H1 (cell line): ENCODE measurements at places on chromosomes 3 and 15.

- DNase-seq = no peak
- no peaks in the 10 kb centered on the region for H3K27me3 ChIP-seq
- H3K36me3 ChIP-seq = no peaks in the 10 kb centered on the region; the same call in 1 of the 2 replicates
- H3K27ac ChIP-seq = no peak overlapping the region
- no peaks in the 10 kb centered on the region for H3K4me1 ChIP-seq
Observed at GRCh38 chr15:41241221-41241964, 10.3 kb downstream of the CHP1 start.

DNA sequence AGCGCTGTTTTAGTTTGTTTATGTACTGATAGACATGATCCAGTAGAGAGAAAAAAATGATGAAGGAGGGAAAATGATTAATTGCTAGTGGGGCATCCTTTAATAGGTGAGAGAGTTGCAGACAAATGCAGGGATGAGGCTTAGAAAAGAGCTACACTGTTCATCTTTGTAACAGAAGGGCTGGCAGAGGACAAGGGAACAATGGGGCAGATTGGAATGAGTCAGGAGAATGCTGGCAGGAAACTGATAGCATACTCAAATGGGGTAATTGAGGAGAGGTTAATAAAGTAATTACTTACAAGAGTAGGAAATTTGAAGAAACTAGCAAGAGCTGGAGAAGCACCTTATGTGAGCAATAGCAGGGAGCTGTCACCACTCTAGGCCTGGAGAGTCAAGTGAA is 170.9 kb downstream of the OXSM start:
- no peaks in the 10 kb centered on the region for H3K36me3 ChIP-seq
- no peak overlapping the region for H3K4me3 ChIP-seq
- no peak overlapping the region for H3K27ac ChIP-seq
- no peaks in the 10 kb centered on the region for H3K4me1 ChIP-seq
- no peaks in the 10 kb centered on the region for H3K27me3 ChIP-seq

DNA sequence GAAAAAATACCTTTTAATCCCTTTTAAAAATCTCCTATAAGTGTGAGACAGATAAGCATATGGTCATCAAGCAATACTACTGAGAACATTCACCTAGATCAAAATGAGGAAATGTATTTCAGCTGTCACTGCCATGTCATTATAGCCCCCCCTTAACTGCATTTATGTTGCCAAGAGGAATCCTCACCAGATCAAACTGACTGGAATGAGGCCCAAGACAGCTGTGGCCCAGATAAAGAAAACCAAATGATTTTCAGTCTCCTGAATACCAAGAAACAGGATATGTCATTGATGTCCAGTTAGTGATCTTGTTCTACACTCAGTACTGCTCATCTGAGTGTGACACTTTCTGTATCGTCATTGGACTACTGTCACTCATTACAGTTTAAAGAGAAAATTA is 35.1 kb upstream of the CPB1 start:
- no peaks in the 10 kb centered on the region for H3K27me3 ChIP-seq
- H3K4me3 ChIP-seq = no peak overlapping the region
- H3K27ac ChIP-seq = no peak overlapping the region
- DNase-seq = no peak

GRCh38 chr3:139652561-139652960 is 25.2 kb downstream of the NMNAT3 start:
- no peaks in the 10 kb centered on the region for H3K27me3 ChIP-seq
- no peak for DNase-seq
